ENCODE measurements at places on chromosomes 1 and 21.

GRCh38 chr1:233960386-233960785 lies 55.9 kb downstream of the SLC35F3 start:
- no peak for DNase-seq

DNA sequence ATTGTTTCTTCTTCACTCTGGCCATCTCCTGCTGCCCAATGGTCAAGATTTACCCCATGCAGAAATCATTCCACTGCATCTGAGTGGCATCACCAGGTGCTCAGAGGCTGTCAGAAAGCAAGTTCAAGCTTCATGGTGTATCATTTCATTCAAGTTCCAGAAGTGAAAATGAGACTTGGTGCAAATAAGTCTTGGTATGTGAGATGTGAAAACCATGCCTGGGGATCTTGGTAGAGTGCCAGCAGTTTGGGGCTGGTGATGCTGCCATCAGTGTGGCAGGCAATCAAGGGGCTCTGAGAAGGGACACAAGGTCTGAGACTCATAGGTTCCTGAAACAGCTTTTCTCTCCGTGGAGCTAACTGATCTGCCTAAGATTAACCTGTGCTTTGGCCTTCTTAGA lies 52.0 kb downstream of the CD2 start:
- DNase-seq, result peak; percentile 90

DNA sequence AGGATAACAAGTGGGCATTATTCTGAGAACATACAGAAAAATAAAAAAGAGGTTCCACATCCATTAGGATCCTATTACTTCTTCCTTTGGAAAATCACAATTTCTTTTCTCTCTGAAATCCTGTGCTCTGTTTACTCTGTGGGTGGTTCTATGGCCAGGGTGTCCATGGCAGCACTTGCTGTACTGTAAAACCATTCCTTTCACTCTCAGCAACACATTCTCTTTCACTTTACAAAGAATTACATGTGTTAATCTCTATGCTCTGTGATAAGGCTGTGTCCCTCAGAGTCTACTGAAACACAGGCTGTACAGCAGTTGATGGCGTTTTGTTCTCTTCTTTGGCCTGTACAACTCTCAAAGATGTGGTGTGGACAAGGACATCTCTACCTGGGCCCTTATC lies 524.1 kb downstream of the PTBP2 start:
- DNase-seq, result no peak

DNA sequence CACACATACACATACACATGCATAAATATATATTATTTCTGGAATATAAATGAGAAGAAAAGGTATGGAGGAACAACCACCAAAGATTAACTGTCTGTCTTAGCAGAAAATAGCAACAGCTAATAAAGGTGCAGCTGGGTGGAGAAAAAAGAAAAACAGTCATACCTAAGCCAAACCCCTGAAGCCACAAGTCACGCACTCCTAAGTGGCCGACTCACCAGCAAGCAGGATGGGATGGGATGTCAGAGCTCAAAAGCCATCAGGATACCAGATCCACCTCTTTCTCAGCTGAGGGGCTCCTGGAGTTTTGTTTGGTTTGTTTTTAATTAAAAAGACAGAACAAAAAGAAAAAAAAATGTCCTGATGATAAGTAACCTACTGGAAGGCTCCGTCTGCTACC lies 64.7 kb upstream of the HIVEP3 start:
- no peak for DNase-seq

DNA sequence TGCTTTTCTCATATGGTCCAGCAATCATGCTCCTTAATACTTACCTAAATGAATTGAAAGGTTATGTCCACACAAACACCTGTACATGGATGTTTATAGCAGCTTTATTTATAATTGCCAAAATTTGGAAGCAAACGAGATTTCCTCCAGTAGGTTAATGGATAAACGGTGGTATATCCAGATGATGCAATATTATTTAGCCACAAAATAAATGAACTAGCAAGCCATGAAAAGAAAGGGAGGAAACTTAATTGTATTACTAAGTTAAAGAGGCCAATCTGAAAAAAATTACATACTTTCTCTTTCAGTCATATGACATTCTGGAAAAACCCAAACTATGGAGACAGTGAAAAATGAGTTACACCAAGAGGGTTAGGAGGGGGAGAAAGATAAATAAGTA lies 76.3 kb upstream of the LRRC7 start:
- DNase-seq, result no peak

DNA sequence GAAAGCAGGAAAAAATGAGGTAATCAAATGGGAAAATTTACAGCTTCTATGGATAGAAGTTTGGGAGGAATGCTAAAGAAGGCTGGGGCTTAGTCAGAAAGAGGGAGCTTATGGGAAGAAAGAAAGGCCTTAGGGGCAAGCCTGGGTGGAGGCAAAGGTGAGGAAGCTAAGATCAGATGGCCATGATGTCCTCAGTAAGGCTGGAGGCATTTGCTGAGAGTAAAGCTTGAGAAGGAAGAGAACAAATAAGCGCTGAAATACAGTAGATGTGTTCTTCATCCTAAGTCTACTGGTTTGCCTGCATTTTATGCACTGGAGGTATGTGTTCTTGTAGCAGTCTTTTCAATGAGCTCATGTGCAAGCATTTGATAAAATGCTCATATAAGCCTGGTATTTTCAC lies 355.4 kb downstream of the BRINP2 start:
- no peak for DNase-seq

- DNase-seq, result no peak
These were observed 19.2 kb upstream of the EDEM3 start for GRCh38 chr1:184773762-184774320.

GRCh38 chr1:18396247-18396980 lies 84.3 kb upstream of the KLHDC7A start:
- no peak for DNase-seq

DNA sequence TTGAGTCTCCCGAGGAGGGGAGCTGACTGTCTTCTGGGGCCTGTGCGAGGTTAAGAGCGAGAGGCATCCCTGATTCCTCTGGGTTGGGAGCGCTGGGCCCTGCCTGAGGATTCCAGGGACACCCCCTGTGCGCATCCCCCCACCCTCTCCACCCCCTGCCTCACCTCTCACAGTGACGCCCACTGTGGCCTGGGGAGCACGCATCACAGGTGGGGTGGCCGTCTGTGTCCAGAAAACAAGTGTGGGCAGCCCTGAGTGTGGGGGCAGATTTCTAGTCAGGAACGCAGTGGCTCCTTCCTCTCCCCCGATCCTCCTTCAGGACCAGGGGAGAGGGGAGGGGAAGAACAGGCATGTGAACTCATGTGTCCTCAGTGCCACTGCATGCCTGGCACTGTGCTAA lies 61.7 kb downstream of the LDLRAD2 start:
- no peak for DNase-seq

DNA sequence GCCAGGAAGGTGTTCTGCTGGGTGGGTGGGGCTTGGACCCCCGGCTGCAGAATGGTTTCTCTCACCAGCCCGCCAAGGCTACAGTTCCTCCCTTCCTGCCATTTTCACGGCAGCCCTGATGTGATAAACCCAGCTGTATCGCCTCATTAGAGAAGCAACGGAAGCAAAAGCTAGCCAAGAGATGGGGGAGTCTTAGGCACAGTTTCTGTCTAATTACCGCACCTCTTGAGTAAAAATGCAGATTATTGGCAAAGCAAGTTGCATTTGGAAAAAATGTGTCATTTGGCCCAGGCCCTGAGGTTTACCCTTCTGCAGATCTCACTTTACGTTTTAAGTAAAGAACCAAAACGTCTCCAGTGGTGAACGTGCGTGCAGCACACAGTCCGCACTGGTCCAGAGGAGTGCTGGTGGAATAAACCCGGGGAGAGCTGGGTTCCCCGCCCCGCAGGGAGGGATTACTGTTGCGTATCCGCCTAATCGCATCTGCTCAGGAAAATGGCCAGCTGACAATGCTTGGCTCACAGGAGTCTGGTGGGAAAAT lies 109.9 kb downstream of the GALNT2 start:
- peak; percentile 22 for DNase-seq

- no peak for DNase-seq
These were observed 54.2 kb downstream of the DRAM2 start for GRCh38 chr1:111085676-111086075.

GRCh38 chr1:115329965-115330364 lies 8.1 kb downstream of the NGF start:
- no peak for DNase-seq

GRCh38 chr1:154641534-154641933 lies 33.5 kb upstream of the ADAR start:
- DNase-seq, result no peak

DNA sequence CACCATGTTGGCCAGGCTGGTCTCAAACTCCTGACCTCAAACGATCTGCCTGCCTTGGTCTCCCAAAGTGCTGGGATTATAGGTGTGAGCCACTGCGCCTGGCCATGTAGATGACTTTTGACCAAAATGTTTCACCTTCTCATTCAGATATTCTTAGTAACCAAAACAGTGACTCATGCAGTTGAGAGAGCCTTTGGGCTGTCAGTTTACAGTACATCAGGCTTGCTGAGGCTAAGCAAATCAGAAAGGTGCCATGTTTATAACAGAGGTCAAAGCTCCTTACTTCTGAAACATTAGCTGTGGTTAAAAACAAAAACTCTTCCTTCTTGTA lies 21.0 kb downstream of the CNIH4 start:
- peak; percentile 54 for DNase-seq

- no peak for DNase-seq
These were observed 86.8 kb upstream of the ARHGAP29 start for GRCh38 chr1:94324178-94324544.

DNA sequence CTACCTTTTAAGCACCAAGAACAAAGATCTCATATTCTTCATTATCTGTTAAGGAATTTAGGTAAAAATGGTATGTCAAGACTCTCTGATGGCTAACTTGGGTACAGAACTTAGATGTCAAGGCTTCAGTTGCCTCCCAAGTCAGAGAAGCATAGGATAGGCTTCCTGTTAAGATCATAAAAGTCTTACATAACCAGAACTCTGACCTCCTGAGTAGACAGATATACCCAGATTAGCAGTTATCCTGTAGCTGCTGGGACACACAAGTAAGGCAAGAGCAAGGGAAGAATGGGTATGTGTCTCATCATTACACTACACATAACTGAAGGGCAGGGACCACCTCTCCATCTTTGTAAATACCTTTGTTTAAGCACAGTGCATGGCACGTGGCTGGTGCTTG lies 15.4 kb upstream of the KLHL12 start:
- DNase-seq, result no peak

DNA sequence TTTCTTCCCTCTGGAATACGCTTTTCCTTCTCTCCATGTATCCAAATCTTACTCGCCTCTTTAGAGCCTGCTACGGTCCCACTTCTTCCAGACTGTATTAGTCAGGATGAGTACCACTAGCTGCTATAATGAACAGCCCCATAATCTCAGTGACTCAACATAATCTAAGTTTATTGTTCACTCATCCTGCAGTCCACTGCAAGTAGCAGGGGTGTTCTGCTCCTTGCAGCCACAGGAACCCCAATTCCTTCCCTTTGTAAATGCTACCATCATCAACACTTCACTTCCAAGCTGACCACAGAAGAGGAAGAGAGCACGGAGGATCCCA lies 18.1 kb upstream of the LDLRAP1 start:
- no peak for DNase-seq

DNA sequence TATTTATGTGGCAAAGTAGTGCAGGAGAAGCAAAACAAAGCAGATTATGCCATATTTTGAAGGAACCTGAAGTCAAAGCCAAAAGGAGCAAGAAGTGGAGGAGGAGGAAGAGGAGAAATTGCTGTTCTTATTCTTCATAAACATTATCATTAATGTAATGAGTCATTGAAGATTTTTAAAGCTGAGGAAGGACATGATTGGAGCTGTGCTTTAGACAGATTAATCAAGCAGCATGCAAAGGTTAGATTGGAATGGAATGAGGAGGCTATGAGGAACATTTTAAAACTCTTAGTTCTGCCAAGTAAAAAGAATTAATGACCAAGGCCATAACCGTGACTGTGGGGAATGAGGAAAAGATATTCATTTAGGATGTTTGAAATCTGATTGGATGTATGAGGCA lies 33.0 kb upstream of the HSD17B7 start:
- DNase-seq, result no peak

DNA sequence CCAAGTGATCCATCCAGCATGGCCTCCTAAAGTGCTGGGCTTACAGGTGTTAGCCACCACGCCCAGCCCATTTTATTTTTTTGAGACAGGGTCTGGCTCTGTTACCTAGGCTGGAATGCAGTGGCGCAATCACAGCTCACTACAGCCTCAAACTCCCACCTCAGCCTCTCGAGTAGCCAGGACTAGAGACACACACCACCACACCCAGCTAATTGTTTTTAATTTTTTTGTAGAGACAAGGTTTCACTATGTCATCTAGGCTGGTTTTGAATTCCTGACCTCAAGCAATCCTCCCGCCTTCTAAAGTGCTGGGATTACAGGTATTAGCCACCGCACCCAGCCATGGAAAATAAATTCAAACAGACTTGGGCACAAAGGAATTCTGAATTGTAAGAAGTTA lies 31.9 kb downstream of the PUM1 start:
- DNase-seq, result no peak

DNA sequence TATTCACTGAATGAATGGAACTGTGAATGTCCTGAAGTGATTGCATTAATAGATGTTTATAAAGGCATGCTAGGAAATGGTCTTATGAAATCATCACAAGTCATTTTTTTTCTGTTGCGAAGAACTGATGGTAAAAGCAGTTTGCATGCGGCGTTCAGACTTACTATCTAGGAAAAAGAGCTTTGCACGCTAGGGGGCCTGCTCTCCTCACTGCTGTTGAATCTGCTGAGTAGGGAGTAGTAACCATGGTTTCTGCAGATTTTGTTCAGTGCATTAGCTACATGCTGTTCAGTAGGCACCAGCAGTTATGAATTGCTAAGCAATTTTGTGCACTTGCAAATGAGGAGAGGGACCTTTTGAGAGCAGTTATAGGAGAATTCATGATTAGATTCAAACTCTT lies 57.9 kb downstream of the CENPF start:
- peak; percentile 20 for DNase-seq

DNA sequence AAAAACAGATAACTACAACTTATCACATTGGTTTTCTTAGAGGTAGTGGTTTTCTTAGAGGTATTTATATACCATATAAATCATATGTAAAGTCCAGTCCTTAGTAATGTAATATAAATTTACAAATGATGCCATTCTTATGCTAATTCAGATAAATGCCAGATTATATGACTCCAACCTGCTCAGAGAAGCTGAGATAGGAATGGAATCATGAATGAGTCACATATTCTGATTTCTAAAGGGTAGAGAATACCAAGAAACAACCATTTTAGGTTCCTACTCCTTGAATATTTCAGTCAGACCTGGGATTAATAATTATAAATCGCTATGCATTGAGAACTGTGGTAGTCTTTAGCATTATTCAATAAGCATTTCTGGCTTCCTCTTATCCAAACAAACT lies 760.1 kb upstream of the NEGR1 start:
- DNase-seq, result no peak

GRCh38 chr1:212467843-212468482 lies 35.2 kb downstream of the NENF start:
- no peak for DNase-seq

DNA sequence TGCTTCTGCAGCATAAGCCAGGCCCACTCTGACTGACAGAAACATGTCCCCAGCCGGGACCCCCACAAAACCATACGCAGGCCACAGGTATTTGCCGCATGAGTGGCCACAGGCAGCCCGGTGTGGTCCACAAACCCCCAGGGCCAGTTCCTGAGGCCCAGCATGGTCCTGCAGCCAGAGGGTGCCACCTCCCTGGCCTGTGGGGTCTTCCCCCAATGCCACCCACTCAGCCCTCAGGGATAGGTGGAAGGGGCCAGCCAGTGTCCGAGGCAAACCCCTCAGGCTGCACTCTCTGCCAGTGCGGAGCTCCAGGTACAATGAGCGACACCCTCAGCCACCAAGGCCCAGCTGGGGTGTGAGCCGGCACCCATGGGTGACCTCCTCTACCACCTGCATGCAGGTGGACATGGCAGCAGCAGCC lies 43.5 kb downstream of the UBE2G2 start:
- no peak for DNase-seq

- peak; percentile 56 for DNase-seq
These were observed 3.1 kb downstream of the ACTA1 start for GRCh38 chr1:229430761-229431283.

Data from stimulated activated CD4-positive, alpha-beta T cell treated with anti-CD3 and anti-CD28 coated beads, Interleukin-15, amount 100 ng/mL, for 24 hours (primary cell).